ENCODE measurements at places on chromosomes 6 and 20. TPM values are rescaled to one million over a fixed set of nuclear protein-coding genes. Genes with fewer than 3 reads are reported as not detected.
A peak's percentile ranks its signal among the peaks of the same experiment; 100 is the strongest.

- DNase-seq, result no peak
Observed at GRCh38 chr6:24673625-24674024, 6.7 kb downstream of the ACOT13 start.

GRCh38 chr6:11413117-11413687, 124.3 kb upstream of the TMEM170B start:
- DNase-seq, result no peak

DNA sequence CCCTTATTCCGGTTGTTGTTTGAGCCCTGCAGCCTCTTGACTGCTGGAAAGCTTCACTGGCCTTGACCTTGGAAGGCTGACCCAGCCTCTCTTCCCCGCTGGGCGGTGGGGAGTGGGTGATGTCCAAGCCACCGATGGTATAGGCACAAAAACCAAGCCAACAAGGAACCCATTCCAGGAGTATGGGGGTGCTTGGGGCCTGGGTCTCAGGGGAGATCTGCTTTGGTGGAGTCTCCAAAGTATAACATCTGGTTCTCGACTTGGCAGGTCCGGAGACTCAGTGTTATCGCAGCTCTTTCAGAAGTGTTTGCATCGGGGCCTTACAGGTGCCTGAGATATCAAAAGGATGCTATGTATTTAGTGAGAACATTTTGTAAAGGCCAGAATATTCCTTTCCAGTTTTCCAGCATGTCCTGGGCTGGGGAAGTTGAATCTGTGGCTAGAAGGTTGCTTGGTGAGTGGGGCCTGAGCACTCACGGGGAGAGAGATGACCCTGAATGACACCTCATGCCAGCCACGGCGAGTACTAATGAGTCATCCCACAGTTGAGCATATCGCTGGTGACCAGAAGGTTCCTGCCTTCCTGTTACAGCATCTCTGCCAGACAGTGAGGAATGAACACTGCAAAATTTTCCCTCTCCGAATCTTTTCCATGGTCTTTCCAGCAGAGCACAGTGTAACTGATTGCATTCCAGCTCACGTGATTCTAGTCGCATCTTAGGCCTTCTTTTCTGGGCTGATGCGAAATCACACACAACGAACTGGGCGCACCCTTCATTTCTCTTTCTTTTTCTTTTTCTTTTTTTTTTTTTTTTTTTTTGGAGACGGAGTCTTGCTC, 133.9 kb downstream of the ZDHHC14 start:
- no peak for DNase-seq

- DNase-seq, result no peak
Observed at GRCh38 chr20:32440069-32440757, 82.1 kb downstream of the ASXL1 start.

DNA sequence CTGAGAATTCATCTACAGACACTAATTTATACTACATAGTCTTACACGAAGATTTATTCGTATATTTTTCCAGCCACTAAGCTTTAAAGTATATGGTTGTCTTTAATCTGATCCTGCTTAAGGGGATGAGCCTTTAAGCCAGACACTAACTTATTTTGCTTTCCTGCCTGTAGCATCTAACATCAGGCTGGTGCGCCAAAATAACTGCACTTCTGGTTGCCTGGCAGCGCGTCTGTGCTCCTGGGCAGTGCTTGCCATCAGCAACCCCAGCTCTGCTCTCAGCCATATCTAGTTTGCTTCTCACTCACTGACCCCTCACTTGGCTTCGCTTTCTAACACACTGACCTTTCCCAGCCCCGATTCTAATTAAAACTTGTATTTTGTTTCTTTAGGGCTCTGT, 21.8 kb downstream of the HMGCLL1 start:
- no peak for DNase-seq

GRCh38 chr6:26030716-26031115, 56.5 kb upstream of the HFE start:
- DNase-seq, result no peak

- DNase-seq, result peak; percentile 71
Observed at GRCh38 chr20:62900052-62900691, 26.1 kb downstream of the DIDO1 start.

DNA sequence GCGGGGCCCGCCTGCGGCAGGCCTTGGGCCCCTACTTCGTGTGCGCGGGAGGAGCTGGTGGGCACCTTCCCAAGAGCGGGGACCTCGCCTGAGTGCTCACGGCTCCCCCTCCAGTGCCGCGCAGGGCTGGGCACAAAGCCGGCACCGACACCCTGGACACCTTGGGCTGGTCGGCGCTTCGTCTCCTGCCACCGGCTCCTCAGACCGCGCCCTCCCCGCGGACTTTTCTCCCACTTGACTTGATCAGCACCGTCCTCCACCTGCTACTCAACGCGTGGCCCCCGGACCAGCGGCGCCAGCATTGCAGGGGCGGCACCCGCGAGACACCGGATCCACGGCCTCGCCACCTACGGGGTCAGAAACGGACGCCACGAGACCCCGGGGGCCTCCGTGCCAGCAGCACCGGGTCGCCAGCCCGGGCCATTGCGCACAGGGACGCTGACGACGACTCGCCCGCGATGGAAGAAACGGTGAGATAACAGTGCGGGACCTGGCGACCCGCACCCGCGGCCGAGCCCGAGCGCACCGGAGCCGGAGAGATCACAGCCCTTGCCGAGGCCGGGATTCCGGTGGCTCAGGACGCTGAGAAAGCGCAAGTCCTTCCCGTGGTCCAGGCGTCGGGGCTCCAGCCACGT, 154.2 kb downstream of the DLL1 start:
- DNase-seq, result no peak

- DNase-seq, result no peak
Observed at GRCh38 chr6:17758119-17758518, 51.4 kb upstream of the NUP153 start.

DNA sequence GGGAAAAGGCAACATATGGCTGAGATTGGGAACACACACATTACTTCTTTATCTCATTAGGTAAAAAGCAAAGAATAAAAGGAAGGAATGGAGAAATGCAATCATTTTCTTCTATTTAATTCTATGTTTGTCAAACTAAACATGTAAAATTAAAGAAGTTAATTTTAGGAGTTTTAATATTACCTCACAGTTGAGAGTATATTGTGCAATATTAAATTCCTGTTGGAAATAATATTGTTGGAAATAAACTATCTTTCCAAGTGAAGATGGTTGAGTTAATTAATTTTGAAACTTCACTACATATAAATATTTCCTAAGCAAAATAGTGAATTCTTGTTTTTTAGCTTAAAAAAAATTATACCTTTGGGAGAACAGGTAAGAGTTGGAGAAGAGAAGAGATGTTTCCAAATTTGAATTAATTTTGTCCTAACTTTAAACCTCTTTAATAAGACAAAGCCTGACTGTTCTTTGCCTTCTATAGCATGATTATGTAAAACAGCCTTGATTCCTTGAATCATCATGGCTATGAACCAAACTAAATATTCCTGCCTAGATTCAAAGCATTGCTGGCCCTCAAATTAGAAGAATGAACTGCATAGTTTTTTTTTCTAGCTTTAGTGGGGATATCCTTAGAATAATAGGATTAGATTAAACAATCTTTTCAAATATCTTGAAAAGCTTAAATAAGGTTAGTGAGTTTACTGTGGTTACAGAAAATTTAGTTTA, 1349.1 kb upstream of the ADGRB3 start:
- DNase-seq, result no peak

DNA sequence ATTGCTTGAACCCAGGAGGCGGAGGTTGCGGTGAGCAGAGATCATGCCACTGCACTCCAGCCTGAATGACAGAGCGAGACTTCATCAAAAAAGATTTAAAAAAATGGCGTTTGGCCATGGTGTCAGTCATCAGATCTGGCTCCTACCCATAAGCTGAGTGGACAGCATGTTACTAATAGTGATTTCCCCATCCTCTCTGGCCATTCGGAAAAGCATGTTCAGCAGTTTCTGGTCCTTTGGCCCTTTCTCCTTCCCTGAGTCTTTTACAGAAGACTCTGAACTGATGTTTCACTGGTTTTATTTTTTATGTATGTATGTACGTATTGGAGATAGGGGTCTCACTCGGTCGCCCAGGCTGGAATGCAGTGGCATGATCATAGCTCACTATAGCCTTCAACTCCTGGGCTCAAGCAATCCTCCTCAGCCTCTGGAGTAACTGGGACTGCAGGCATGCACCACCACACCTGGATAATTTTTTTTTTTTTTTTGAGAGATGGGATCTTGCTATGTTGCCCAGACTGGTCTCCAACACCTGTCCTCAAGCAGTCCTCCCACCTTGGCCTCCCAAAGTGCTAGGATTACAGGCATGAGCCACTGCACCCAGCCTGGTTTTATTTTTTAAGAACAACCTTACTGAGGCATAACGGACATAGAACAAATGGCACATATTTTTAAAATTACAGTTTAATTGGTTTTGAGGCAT, 84.2 kb upstream of the CNKSR3 start:
- DNase-seq, result no peak

- no peak for DNase-seq
Observed at GRCh38 chr20:56631318-56631989, 2.3 kb downstream of the TFAP2C start.

GRCh38 chr6:165745492-165745891, 82.5 kb upstream of the PDE10A start:
- no peak for DNase-seq

DNA sequence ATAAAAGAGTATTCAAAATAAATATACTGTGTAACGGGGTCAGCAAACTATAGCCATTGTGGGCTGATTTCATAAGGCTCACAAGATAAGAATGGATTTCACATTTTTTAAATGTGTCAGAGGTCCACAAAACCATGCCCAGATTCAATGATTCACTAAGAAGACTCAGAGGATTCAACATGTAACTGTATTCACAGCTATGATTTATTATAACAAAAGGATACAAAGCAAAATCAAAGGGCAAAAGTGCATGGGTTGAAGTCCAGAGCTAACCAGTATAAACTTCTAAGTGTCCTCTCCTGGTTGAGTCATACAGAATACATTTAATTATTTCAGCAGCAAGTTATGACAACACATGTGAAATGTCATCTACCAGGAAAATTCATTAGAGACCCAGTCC, 49.2 kb downstream of the TBC1D32 start:
- no peak for DNase-seq

The GSTA3 gene
- total RNA-seq, result not detected

The TMEM170B gene
- total RNA-seq, result 59.0 TPM

The SCRT2 gene
- 2.0 TPM for total RNA-seq
